Cortex of kidney (tissue), 1 donor: ENCODE measurements at places on chromosomes 4 and X.

GRCh38 chr4:66052426-66052825 is 382.1 kb upstream of the EPHA5 start:
- no peak for DNase-seq

GRCh38 chrX:155612312-155613224 is at the start of gene TMLHE:
TMLHE (minus strand) TSS chrX:155612952; CDS start chrX:155545276, 67,676 bp downstream.
- DNase-seq, result no peak

GRCh38 chr4:174260099-174260498 is 23.4 kb downstream of the FBXO8 start:
- no peak for DNase-seq

GRCh38 chrX:123859409-123859845 is 426 bp upstream of the XIAP start:
- no peak for DNase-seq

- DNase-seq, result no peak
Observed at GRCh38 chr4:26619784-26620183, 35.9 kb downstream of the TBC1D19 start.

DNA sequence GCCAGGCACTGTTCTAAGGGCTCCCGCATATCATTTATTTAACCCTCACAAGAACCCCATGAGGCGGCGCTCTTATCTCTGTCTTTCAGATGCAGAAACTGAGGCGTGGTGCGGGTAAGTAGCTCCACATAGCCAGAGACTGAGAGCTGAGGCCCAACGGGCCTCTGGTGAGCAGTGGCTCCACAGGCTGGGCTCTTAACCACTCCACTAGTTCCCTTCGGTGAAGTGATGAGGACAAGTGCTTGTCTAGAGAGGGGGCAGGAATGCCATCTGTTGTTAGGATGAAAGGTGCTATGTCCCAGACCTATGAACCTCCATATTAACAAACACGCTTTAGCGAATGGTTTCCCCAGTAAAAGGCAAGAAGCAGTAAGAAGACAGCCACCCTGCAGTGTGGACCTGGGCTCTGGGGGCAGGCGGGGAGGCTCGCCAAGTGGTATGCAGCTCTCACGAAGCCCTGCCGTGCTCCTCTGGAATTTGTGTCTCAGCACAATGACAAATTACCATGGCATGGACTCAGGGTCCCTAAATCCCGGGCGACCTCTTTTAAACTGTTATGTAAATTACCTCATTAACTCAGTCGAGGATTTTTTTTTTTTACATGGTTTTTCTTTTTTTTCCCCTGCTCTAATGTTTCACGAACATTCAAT is 20.9 kb upstream of the S100G start:
- DNase-seq, result no peak

- DNase-seq, result no peak
Observed at GRCh38 chrX:45140812-45141211, 59.9 kb downstream of the DIPK2B start.

- no peak for DNase-seq
Observed at GRCh38 chr4:159190651-159191050, 87.8 kb downstream of the RAPGEF2 start.

DNA sequence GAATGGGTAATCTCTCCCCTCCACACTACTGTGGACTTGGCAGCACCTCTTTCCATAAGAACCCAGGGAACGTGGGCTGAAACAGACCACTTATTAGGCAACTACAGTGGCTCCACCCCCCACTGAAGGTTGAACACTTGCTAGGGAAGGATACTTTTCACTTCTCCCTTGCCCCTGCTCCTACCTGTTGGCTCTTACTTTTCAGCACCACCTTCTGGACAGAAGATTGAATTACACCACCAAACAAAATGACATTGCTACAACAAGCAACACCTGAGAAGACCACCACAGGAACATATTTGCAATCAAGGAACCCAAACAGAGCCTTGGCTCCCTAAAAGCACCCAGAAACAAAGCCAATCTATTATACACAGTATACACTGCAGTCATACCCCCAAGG is 132.1 kb upstream of the CXCL13 start:
- no peak for DNase-seq

GRCh38 chrX:105664243-105664642 is 158.1 kb upstream of the NRK start:
- no peak for DNase-seq

DNA sequence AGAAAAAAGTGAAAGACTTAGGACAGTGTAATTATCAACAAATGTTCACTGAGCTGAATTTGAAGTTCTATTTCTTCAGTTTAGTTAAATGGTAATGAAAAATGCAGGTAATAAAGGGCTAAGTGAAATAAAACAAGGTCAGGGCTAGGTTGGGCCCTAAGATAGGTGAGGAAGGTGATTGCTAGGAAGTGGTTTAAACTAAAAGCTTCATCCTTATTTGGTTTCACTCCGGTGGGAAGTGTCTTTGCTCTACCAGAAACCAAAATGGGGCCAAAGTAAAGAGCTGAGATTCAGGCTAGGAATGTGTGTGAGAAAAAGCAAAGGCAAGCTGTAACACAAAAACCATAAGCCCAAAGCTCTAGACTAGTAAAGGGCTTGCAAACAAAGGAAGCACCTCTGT is 31.0 kb downstream of the TAB3 start:
- no peak for DNase-seq

- DNase-seq, result no peak
Observed at GRCh38 chrX:27998666-27999065, 17.4 kb upstream of the DCAF8L1 start.

DNA sequence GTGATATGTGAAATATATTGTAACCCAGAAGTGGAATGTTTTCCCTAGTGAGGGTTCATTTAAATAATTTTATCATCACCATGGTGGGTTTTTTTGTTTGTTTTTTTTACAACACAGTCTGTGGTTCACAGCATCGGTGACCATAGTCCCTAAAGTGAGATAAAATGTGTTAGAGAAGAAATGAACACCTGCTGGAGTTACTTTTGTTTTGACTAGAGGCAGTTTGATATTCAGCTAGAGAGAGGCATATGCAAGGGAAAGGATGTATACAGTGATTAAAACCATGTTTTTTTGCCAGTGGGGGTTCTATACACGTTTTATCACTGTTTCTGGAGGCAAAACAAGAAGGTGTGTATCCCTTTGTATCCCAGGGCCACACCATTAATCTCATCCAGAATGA is 541.5 kb downstream of the PCDH7 start:
- DNase-seq, result no peak

GRCh38 chrX:103586314-103586646 is 965 bp downstream of the TCEAL4 start:
- no peak for DNase-seq

DNA sequence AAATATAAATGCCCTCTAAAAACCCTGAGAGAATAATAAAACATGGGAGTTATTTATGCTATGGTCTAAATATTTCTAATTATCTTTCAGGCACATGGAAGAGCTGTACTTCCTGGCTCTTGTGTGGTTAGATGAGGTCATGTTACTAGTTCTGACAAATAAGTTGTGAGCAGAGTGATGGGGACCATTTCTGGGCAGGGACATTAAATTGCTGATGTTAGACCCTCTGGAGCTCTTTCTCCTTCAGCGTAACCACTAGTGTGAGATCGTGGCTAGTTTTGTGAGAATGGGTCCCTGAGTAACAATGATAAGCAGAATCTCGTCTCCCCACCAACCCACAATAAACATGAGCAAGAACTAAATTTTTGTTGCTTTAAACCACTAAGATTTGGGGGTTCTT is 108.0 kb downstream of the MAML3 start:
- no peak for DNase-seq

DNA sequence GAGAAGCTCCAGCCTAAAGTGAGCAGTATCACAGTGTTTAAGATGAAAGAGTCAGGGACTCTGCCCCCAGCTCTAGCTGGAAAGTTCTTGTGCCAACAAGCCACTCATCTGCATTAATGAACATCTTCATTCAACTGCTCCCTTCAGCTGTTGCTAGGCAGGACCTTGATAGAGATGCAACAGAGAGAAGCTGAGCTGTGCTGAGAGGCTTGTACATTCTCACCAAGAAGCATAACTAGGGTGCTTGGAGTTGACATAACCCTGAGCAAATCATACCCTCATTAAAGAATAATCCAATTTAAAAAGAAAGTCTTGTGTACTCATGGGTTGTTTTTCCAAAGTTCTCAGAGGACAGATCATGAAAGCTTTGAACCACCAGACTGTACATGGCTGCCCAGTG is 63.2 kb downstream of the ATXN3L start:
- no peak for DNase-seq

DNA sequence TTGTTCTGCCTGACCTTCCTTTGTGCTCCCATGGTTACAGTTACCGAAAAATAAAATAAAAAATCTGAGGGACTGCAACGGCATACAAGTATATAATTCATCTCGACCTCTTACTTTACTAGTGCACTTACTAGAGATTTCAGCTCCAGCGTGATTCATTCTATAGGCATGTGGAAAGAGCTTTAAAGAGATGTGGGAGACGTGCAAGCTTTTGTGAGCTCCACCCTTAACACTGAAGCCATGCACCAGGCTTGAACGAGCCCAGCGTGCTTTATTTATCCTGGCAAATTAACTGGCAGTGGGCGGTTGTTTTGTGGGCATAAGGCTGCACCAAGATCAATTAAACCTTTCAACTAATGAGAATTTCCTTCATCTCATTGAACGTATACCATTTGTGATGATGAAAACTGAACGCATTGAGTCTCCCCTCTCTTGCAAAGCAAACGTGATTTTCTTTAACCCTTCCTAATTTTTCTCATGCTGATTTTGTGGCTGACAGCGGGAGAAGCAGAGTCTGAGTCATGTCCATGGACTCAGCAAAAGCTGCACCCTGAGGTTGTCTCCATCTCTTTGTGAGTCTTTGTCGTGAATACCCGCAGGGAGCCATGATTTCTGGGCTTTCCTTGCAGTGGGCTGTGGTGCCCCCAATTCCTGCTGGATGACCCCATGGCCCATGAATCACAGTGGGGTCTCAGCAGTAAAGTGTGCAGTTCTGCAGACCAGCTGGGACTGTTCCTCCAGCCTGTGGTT is 60.1 kb downstream of the MXRA5 start:
- DNase-seq, result no peak

- DNase-seq, result no peak
Observed at GRCh38 chrX:41596596-41596995, 92.2 kb upstream of the GPR34 start.

GRCh38 chr4:119726505-119726904 is 97.9 kb upstream of the PDE5A start:
- no peak for DNase-seq

- no peak for DNase-seq
Observed at GRCh38 chrX:120365320-120365719, 3.4 kb downstream of the ATP1B4 start.

- no peak for DNase-seq
Observed at GRCh38 chr4:88846206-88846790, 148.7 kb upstream of the NAP1L5 start.

DNA sequence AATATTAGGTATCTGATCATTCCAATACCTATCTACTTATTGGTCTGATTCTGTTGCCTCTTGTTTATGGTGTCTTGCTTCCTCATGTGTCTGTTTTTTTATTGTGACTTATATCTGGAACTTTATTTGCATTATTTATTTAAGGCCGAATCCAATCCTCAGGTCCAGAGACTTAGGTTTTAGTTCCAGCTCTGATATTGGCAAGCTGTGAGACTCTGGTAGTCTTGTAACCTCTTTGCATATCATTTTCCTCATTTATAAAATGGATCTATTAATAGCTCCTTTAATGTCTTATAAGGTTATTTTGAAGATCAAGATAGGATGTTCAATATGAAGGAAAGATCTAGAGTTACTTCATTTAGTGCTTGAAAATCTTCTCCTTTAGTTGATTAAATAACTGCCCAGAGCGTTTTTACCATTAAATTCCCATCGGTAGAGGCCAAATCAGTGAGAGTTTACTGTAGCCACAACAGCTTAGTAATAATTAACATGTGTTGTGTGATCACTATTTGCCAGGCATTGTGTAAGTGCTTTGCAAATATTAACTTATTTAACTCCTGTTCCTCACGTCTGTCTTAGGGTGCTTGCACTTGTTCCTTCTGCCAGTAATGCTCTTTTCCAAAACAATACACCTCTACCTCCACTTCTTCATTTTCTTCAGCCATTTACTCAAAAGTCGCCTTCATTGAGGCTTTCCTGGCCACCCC is 82.2 kb downstream of the CC2D2A start:
- DNase-seq, result no peak
